ENCODE measurements at places on chromosomes 11 and 22.
A peak's percentile ranks its signal among the peaks of the same experiment; 100 is the strongest.

- no peak for DNase-seq
These were observed 21.5 kb downstream of the OTUB1 start for GRCh38 chr11:64007629-64008282.

GRCh38 chr11:58502004-58502403 lies 5.9 kb downstream of the OR5B21 start:
- DNase-seq, result no peak

GRCh38 chr11:84720706-84721402 lies 906.3 kb downstream of the DLG2 start:
- peak; percentile 43 for DNase-seq

- no peak for DNase-seq
These were observed 74.6 kb downstream of the ARHGEF12 start for GRCh38 chr11:120410622-120411380.

GRCh38 chr22:37703906-37704305 lies 7.1 kb downstream of the TRIOBP start:
- no peak for DNase-seq

DNA sequence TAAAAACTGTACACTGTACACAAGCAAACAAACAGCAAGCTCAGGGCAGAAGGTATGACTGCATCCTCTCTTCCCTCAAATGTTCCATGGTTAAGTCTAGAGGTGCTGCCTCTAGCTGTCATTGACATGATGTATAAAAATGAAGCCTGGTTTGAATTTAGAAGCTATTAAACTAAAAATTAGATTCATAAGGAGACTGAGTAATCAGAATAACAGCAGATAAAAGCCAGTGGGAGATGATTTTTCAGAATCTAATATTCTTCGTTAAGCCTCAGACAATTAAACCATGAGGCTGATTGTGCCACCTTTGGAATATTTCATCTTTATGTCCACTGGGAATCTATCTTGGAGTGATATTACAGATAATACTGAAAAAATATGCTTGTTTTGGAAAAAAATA lies 101.4 kb upstream of the ZC3H12C start:
- no peak for DNase-seq

GRCh38 chr22:17576470-17576869 lies 13.2 kb downstream of the SLC25A18 start:
- DNase-seq, result no peak

- DNase-seq, result no peak
These were observed 1.3 kb downstream of the RAB38 start for GRCh38 chr11:88173956-88174355.

GRCh38 chr22:29126670-29127395 lies 54.0 kb downstream of the KREMEN1 start:
- DNase-seq, result no peak

DNA sequence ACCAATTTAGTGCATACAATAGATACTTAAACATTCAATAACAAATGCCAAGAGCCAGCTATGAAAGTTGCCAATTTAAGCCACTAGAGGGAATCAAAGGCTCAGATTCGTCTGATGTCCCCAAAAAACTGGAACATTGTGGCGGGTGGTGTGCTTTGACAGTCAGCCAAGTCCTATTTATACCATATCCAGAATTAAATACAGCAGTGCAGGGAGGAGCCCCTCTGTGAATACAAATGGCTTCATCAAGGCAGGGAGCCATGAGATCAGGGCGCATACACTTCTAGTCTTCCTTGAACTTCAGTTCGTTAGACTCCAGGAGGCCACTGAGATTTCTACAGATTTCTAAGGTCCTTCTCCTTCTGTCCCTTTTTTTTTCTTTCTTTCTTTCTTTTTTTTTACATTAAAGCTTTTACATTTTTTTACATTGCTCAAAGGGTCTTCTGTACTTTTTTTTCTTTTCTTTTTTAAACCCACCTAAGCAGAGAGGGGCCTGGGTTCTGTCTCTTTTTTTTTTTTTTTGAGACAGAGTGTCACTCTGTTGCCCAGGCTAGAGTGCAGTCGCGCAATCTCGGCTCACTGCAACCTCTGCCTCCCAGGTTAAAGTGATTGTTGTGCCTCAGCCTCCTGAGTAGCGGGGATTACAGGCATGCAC lies 41.5 kb upstream of the HSPA8 start:
- peak; percentile 72 for DNase-seq

- no peak for DNase-seq
These were observed 11.1 kb downstream of the OR5A2 start for GRCh38 chr11:59415111-59415510.

DNA sequence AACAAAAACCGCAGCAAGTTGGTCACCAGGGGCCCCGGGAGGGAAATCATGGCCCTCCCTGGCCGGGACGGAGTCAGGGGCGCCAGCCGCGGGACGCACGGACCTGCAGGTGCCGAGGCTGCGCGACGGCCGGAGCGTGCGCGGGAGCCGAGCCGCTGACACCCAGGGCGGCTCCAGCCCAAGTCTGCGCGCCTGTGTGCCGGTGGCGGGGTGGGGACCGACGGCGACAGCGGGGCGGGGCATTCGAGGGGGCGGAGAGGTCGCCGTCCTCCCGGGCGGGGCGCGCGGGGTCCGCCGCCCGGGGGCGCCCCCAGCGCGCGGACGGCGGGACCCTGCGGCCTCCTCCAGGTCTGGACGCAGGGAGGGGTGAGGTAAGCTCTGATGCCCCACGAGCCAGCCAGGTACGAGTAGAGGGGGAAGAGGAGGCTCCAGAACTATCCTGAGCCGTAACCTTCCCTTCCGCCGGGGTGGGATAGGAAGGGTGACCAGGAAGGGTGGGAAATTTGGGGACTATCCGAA lies at the start of gene ESAM:
TSS of gene ESAM (minus strand) at position 186 of the 519 bp plus-strand sequence. CDS start at position 50, 136 bp downstream.
- peak; percentile 88 for DNase-seq

DNA sequence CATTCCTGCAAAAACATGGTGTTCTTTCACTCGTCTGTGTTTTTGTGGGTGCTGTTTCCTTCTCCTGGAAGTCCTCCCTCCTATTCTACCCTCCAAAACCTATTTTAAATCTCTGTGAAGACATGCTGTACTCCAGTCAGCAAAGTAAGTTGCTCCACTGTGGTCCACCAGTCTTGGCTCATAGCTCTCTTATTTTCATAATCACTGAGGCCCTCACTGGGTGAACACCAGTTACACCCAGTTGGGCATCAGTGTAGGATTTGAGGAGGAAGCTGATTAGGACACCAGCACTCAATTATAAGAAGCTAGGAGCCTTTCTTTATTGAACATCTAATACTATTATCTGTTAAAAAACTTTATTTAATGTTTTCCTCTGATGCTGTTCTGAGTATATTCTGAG lies 23.9 kb upstream of the EED start:
- no peak for DNase-seq

DNA sequence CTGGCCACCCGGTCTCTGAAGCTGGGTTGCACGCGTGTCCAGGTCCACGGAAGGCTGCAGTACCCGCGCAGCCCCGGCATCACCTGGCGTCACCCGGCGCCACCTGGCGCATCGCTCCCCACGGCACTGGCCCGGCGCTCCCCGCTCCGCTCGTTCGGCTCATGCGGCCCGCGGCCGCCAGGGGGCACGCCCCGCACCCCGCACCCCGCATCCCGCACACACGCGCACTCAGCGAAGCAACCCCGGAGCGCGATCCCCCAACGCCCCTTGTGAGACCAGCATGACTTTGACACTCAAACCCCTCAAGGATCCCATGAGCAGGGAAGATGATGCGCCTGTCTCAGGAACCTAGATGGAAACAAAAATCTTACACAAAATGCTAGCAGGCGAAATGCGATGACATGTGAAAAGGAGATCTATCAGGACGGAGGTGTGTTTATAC lies 11.9 kb downstream of the B3GNT6 start:
- peak; percentile 87 for DNase-seq

DNA sequence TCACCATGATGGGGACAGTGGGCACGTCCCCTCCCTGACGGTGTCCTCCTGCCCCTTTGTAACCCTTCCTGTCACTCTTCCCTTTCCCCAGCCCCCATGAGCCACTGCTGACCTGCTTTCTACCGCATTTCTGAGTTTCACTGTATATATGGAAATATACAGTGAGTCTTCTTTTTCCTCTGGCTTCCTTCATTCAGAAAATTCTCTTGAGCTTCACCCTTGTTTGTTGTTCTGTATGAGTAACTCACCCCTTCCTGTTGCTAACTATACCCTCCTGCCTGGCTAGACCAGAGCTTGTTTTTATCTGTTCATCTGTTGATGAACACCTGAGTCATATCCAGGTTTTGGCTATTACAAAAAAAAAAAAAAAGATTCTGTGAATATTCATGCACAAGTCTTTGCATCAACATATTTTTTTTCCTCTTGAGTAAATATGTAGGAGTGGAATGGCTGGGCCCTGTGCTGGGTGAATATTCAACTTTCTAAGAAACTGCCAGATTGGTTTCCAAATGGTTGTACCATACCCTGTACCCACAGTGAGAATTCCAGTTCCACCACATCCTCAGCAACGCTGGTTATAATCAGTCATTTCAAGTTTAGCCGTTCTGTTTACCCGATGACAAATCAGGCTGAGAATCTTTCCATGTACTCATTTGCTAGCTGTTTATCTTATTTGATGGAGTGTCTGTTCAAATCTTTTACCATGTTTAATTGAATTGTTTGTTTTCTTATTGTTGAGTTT lies 62.0 kb downstream of the IGF2 start:
- no peak for DNase-seq

DNA sequence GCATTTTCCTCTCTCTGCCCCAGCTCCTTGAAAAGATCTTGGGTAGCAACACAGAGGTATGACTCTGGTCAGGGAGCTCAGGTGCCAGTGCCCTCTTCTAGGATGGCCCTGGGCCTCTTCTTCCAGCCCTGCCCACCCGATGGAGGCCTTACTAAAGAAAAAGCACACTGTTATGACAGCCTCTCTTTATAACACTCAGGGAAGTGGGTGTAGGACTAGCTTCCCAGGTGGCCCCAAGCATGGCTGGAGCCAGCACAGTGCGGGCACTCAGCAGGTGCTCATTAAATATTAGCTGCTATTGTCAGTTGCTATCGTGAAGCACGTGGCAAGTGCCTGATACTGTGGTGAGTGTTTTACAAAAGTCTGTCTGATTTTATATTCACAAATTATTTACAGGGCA lies 127.2 kb upstream of the B3GAT1 start:
- DNase-seq, result no peak

GRCh38 chr11:58829786-58830185 lies 14.7 kb downstream of the GLYATL2 start:
- DNase-seq, result no peak

DNA sequence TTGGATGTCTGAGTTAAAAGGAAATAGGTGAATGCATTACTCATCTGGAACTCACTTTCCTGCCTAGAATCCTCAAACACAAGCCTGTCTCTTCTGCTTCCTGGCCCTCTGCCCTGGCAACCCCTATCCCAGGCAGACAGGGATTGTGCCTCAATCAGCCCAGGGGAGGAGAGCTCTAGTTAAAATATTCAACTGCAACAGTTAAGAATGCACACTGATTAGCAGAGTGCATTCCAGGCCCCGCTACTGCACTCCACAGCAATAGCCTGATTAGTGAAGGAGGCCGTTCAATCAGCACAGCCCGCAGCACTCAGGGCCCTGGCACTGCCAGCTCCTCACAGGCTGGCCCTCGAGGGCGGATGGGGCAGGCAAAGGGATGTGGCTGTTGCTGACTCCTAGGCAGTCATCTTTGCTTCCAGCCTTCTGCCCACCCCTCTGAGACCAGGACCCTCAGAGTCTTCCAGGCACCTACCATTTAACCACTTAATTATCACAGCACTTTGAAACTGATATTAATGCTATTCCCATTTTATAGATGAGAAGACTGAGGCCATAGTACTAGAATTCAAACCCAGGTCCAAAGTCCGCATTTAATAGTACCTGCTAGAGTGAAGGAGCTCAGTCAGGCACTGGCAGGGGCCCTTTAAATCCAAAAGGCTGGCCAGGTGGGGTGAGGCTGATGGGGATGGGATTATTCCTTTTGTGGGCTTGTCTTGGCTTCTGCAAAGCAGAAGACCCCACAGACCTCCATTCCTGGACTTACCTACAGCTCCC lies 435.3 kb downstream of the SOX6 start:
- DNase-seq, result no peak

DNA sequence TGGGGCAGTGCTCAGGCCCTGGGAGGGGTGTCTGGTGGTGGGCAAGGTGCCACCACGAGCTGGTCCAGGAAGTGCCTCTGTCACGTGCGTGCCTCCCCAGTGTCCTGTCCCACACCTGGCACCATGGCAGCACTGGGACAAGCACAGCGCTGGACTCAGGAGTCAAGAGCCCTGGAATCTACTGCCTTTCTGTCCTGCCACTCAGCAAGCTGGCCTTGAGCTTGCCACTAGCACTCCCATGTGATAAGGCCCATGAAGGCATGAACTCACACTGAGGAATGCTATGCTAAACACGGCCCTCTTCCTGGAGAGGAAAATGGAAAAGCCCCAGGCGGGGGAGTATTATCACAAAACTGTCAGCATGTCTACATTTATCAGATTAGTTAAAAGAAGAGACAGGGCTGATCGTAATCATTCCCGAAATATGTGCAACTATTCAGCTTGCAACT lies 50.7 kb upstream of the SLC35C1 start:
- DNase-seq, result peak; percentile 86

- no peak for DNase-seq
These were observed 33.3 kb downstream of the KCNC1 start for GRCh38 chr11:17767914-17768313.

GRCh38 chr22:30290342-30291057 lies 1.2 kb upstream of the CASTOR1 start:
- peak; percentile 13 for DNase-seq

GRCh38 chr11:125256541-125257189 lies 92.1 kb downstream of the PKNOX2 start:
- no peak for DNase-seq

DNA sequence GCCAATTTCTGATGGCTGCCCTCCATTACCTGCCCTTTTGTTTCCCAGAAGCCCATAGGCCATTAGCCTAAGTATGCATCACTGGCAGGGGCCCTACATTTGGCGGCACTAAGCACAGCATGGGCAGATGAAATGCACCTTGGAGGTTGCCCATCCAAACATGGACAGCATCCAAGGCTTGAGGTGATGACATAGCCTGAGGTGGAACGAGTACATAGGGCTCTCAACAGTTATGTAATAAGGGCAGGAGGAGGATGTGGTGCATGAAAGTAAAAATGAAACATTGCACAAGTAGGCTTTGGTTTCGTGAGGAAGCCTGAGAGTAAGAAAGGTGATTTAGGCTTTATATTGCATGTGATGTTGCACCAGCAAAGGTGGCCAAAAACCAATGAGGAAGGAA lies 148.1 kb downstream of the FAM76B start:
- DNase-seq, result no peak

DNA sequence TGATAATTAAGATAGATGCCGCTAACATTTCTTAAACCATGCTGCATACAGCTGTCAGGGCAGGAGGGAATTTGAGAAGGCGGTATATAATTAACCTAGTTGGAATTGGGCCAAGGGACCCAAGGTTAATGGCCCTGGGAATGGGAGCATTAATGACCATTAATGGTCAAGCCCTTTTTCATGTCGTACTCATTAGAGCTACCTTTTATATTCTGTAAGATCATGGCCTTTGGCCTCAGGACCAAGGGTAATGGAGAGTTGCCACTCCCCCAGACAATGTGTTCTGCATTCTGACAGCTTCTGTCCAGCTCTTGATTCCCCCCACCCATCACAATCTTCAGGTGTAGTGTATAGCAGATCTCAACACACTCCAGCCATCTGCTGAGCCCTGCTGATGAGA lies 111.6 kb downstream of the NTM start:
- DNase-seq, result no peak

Measured in NCI-H526 (cell line).